Stimulated activated CD4-positive, alpha-beta T cell treated with anti-CD3 and anti-CD28 coated beads, Interleukin-2, amount 100 ng/mL, for 4 hours (primary cell): ENCODE measurements at places on chromosomes 5 and 9.

DNA sequence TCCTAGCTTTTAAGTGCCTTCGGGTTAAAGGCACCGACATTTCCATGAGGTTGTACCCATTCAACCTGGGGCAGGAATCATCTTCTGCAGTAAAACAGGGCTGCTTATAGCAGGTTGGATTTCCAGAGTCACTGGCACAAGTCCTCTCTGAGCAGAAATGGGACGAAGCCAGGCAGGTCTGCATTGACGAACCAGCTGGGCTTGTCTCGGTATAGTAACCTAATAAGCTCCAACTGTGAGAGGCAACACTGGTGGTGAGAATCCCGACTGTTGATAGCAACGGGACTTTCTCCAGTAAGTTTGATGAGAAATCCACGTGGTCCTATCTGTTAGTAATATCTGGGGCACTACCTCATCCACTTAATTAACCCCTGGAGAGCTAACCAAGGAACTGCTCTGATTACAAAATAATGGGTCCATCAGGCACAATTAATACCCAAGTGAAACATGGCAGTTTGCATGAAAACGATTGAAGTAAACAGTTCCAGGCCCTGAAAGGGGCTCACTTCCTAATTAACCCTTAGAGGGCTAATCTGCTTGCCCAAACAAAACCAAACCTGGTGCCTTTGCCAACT lies 491.0 kb upstream of the C9orf72 start:
- DNase-seq = no peak

- no peak for DNase-seq
Measured at GRCh38 chr5:139652788-139653241, 4.7 kb downstream of the CXXC5 start.

- DNase-seq = no peak
Measured at GRCh38 chr5:38532165-38532669, 24.2 kb downstream of the LIFR start.

DNA sequence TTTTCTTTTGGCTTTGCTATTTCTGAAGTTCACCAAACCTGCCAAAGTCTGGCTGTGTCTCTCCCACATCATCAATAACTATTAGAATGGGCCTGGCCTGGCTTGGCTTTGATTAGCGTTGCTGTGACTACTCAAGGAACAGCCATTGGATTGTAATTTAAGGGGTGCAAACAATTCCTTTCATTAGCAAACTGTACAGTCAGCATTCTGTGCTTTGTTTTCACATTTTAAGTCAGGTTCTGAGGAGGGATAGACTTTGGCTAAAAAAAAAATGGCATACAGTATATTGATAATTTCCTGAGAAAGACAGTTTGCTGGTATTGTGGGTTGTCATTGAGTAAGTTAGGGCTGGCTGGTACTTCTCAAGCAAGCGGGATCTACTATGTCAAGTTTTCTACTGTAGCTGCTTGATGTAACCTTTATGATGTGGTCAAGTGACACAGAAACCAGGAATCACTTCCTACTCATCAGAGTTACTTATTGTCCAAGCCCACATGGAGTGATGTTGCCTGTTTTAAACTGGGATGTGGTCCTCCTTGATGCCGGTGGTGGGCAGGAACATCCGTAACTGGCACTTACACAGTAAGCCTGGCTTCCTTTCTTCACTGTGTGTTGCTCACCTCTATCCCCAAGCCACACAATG lies 161.4 kb downstream of the CD180 start:
- DNase-seq = no peak

GRCh38 chr9:133777068-133777791 lies 39.1 kb upstream of the SARDH start:
- DNase-seq = no peak

- DNase-seq = peak; percentile 16
Measured at GRCh38 chr9:123353984-123354591, 1.9 kb upstream of the CRB2 start.

- DNase-seq = no peak
Measured at GRCh38 chr5:73236541-73237128, 63.6 kb downstream of the TMEM174 start.

GRCh38 chr9:125972012-125972729 lies 225.0 kb downstream of the PBX3 start:
- DNase-seq = no peak

GRCh38 chr9:131676431-131676972 lies 63.4 kb downstream of the RAPGEF1 start:
- no peak for DNase-seq

DNA sequence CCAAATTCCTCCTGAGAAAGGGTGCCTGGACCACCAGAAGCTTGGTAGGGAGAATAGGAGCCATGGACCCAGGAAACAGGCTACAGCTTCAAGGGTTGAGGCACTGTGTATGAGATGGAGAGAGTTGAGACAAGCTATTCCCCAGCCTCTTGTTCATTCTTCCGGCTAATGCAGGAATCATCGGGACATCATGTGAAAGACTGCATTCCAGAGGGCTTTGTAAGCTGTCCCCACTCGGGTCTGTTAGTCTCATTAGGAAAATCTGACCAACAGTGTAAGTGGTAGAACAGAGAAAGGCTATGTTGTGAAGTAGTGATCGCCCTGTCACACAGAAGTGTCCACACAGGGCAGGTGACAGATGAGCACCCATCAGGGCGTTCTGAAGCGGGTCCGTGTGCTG lies 81.4 kb downstream of the GABBR2 start:
- no peak for DNase-seq

DNA sequence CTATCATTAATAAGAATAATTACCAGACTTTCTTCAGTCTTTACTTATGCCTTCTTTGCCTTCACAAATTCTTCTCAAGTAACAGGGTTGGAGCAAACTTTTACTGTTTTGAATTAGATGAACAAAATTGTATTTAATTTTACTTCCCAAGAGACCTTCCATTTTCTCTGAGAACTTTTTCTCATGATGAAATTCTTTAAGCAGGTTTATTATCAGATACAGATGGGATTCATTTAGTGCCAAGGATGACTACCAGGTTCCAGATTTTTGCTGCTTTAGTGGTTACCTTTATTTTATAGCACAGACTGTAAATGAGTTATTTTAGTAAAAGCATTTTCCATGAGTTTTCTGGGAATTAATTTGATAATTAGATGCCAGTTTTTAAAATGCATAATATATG lies 125.1 kb downstream of the GDNF start:
- DNase-seq = no peak

GRCh38 chr5:52582313-52582712 lies 205.4 kb upstream of the ITGA1 start:
- no peak for DNase-seq

DNA sequence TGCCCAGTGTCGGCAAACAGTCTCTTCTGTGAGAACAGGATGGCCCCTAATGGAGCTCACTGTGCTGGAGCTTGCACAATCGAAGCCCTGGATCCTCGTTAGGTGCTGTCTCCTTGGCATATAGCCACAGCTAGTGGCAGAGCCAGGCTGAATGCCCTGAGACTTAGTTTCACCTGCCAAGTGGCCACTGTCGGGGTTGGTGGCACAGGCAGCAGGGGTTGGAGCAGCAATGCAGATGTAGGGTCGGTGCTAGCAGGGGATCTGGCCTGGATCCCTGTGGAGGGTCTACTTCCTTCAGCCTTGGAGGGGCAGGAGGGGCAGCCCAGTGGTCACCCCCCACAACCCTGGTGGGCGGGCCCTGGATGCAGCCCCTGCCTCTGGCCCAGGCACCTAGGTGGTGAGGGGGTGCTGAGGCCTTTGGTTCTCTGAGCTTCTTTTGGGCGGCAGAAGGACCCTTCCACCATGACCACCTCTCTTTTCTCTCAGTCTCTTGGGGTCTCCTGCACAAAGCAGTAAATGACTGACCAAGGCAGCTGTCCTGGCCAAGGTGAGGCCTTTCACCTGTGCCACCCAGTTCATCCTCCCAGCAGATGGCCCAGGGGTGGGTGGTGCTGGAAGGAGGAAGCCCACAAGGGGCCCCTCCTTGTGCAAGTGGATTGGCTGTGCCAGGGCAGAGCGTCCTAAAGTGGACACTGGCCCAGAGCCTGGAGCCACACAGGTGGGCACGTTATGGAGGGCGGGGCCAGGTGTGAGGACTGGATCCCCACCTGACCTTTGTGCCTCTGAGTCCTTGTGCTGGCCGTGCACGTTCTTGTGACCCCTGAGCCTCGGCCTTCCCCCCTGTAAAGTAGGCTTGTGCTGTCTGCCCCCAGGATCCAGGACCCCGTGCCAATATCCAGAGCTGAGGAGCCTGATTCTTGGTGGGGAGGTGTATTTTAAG lies 44.8 kb downstream of the PHF2 start:
- no peak for DNase-seq

- DNase-seq = no peak
Measured at GRCh38 chr5:177620560-177620959, 20.6 kb downstream of the B4GALT7 start.

DNA sequence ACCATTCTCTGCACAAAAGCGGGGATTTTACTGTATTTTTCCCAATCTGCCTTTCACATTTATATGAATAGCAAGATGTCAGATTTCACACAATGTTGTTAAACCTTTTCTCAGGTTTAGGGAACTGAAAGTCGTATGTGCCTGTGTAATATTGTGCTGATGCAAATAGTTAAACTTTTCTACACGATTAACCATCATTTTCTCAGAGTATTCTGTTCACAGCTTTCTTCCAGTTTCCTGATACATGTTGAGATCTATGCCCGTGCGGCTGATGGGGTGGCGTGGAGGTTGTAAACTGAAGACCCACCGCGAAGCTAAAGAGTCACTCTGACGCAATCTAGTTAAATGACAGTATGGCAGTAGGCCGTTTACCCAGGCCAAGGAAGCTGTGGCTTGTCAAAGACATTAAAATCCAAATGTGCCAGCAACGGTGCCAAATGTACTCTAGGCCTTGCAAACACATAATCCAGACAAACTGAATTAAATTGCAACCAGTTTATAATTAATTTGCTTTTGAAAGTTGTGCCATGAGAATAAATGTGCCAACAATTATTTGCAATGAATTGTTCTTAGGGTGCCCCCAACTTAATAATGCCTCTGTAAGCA lies 145.7 kb downstream of the EBF1 start:
- no peak for DNase-seq

DNA sequence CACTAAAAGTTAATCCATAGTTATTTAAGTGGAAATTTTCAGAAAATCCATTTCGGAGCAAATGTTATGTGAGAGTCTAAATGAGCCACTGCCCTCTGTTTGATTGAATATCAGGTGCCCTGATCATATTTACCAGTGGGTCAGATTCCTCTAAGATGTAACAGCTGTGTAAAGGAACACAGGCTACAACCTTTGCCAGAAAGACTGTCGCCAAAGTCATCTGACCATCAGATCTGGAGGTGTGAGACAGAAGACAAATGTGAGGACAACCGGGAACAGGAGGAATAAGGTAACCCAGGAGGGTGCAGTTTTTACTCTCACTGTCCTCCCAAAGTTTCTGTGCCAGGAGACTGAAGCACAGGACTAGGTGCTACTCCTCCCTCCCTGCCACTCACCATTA lies 90.8 kb downstream of the CAAP1 start:
- no peak for DNase-seq

GRCh38 chr5:148740966-148741742 lies 85.3 kb upstream of the ADRB2 start:
- no peak for DNase-seq

- no peak for DNase-seq
Measured at GRCh38 chr9:131404581-131404980, 10.7 kb downstream of the PRRC2B start.

GRCh38 chr9:20490246-20490834 lies 132.0 kb downstream of the MLLT3 start:
- DNase-seq = no peak

DNA sequence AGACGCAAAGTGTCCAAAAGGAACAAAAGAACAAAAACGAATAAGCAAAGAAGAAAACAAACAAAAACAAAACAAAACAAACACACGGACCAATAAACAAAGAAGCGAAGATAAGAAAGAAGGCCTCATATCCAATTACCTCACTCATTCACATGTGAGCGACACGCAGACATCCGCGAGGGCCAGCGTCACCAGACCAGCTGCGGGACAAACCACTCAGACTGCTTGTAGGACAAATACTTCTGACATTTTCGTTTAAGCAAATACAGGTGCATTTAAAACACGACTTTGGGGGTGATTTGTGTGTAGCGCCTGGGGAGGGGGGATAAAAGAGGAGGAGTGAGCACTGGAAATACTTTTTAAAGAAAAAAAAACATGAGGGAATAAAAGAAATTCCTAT lies 28.3 kb upstream of the WWC1 start:
- no peak for DNase-seq

- no peak for DNase-seq
Measured at GRCh38 chr5:54080831-54081230, 229.5 kb downstream of the ARL15 start.

GRCh38 chr9:21988056-21988990 lies 5.9 kb downstream of the CDKN2A start:
- no peak for DNase-seq

DNA sequence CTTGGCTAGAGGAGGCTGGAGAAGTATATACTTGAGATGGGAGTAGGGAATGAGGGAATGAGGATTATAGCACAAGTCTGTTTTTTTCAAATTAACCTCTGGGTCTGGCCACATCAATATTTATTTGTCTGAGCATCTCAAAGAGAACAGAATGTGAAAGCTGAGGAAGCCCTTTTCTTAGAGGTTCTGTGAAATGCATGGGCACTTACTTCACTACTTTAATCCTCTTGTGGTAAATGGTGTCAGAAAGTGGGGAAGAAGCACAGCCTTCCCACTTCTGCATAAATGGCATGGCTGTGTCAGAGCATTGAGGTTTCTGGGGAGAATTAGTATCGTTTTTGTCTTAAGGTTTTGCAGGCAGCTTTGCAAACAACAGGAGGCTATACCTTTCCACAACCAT lies 48.6 kb downstream of the SPATA31D1 start:
- no peak for DNase-seq

- DNase-seq = no peak
Measured at GRCh38 chr5:128424646-128425045, 113.4 kb downstream of the FBN2 start.

DNA sequence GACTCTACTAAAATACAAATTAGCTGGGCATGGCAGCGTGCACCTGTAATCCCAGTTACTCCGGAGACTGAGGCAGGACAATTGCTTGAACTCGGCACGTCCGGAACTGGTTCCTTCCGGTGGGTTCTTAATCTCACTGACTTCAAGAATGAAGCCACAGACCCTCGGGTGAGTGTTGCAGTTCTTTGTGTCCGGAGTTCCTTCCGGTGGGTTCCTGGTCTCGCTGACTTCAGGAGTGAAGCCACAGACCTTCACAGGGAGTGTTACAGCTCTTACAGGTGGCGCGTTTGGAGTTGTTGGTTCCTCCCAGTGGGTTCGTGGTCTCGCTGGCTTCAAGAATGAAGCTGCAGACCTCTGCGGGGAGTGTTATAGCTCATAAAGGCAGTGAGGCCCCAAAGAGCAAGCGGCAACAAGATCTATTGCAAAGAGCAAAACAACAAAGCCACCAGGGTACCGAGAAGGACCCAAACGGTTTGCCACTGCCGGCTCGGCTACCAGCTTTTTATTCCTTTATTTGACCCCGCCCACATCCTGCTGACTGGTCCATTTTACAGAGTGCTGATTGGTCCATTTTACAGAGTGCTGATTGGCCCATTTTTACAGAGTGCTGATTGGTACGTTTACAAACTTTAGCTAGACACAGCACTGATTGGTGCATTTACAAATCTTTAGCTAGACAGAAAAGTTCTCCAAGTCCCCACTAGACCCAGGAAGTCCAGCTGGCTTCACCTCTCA lies 28.6 kb upstream of the SLC6A19 start:
- DNase-seq = no peak
